Activated CD4-positive, alpha-beta T cell treated with anti-CD3 and anti-CD28 coated beads for 4 hours (primary cell): ENCODE measurements at places on chromosomes 6 and 20.
A peak's percentile ranks its signal among the peaks of the same experiment; 100 is the strongest.

- DNase-seq: no peak
These were observed 20.7 kb downstream of the SERPINB6 start for GRCh38 chr6:2950713-2951112.

GRCh38 chr6:157329829-157330228, 6.5 kb upstream of the TMEM242 start:
- DNase-seq: no peak

- DNase-seq: no peak
These were observed 20.5 kb downstream of the NPEPL1 start for GRCh38 chr20:58712806-58713731.

DNA sequence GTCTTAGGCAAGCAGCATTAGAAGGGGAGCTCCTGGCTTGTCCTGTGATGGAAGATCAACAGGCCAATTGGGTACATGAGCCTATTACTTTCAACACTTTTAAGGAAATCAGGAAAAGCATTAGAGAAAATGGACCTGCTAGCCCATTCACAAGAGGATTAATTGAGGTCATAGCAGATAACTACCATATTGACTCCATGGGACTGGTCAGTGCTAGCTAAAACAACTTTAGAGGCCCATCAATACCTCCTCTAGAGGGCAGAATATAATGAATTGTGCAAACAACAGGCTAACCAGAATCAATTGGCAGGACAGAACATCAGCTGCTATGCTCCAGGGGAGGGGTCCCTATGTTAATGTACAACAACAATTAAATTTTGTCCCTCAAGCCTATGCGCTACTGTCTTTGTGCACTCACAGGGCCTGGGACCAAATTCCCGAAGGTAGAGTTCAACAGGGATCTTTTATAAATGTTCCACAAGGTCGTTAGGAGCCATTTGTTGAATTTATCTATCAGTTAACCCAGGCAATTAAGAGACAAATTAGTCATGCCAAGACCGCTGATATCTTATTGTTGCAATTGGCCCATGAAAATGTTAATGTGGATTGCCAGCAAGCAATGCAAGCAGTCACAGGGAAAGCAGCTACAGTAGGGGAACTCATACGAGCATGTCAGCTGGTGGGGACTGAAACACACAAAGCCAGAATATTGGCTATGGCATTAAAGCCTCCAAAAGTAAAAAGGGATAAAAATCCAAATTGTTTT, 106.6 kb upstream of the BTN3A2 start:
- DNase-seq: no peak

- no peak for DNase-seq
These were observed 409.1 kb upstream of the AGPAT4 start for GRCh38 chr6:161682982-161683381.

GRCh38 chr6:135215160-135215559, 34.1 kb downstream of the MYB start:
- DNase-seq: no peak

GRCh38 chr6:30990422-30991086, 7.0 kb downstream of the MUC21 start:
- peak; percentile 17 for DNase-seq

GRCh38 chr20:53934421-53935343, 135.7 kb downstream of the BCAS1 start:
- DNase-seq: no peak

DNA sequence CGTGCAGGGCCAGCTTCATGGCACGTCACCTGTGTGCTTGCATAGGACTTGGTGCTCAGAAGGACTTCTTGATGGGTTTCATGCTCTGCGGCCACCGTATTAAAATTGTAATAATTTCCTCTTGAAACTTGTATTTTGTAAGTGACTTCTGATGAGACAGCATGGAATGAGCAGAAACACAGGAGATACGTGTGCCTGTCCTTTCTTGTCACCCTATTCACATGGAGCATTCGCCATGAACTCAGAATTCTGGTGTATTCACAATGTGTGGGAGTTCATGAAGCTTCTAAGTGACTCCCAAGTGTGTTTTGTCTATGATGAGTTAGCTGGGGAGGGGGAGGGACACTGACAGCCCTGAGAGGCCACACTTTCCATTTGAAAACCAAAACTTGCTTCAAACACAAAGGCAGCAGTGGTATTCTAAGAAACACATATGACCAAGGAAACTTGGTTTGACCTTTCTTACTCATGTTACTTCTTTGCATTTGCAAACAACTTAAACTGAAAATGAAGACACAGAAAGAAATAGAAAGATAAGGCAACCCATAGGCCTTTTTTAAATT, 92.1 kb upstream of the NEDD9 start:
- DNase-seq: peak; percentile 49

DNA sequence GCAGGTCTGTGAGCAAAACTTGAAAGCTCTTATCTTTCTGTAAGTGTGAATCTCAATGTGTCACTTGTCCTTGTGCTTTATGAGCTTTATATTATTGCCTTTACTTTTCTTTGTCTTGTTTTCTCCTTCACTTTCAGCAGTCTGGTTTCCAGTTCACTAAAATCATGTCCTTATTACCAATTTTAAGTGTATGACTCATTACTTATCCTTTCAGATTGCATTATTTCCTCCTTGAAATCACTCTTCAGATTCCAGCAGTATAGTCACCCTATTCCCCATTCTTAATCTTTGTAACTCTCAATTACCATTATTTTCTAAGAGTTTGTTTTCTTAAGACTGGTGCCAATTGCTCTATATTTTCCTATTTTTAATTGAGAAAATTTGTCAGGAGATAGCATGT, 117.4 kb upstream of the GRIK2 start:
- no peak for DNase-seq

GRCh38 chr20:51767867-51768758, at the start of gene ATP9A:
Gene ATP9A (minus strand): TSS chr20:51768390. CDS start chr20:51768369, 21 bp downstream.
- DNase-seq: no peak

DNA sequence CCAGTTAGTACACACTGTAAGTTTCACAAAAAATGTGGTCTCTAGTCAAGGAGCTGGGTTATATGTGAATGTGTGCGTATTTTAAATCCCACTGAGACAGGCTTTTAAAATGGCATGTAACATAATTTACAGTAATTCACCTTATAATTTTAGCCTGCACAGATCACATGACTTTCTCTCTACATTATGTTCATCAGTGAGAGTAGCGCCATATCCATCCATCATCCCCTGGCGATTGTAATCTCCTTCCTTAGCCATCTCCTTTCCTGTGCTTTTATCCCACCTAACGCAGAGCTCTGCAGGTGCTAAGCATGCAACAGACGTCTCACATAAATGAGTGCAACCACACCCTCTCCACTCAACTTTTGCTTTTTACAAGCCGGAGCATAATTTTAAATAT, 210.8 kb downstream of the TBC1D7 start:
- no peak for DNase-seq

DNA sequence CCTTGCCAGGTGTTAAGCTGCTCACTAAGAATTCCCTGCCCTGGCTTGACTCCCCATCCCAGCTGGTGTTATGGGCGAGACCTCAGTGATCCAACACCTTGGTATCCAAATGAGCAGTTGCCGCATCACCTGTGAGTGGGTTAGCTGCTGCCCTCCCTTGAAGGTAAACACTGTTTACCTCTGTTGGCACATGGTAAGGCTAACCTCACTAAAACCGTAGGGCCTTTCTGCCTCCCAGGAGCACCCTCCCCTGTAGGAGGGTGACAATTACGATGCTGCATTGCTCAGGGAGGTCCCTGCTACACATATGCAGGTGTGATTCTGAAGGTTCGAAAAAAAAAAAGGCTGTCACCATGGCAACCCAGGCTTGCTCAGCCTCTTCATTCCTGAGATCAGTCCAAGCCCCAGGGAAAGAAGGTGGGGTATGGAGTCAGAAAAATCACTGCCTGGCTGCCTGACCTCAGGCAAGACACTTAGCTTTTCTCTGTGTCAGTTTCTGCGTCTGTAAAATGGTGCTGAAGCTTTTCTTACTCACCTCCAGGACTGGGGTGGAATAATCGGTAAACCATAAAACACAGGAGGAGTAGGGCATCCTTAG, 19.5 kb downstream of the PNPLA1 start:
- DNase-seq: no peak

GRCh38 chr6:36777801-36778200, 61.4 kb downstream of the CPNE5 start:
- DNase-seq: no peak

DNA sequence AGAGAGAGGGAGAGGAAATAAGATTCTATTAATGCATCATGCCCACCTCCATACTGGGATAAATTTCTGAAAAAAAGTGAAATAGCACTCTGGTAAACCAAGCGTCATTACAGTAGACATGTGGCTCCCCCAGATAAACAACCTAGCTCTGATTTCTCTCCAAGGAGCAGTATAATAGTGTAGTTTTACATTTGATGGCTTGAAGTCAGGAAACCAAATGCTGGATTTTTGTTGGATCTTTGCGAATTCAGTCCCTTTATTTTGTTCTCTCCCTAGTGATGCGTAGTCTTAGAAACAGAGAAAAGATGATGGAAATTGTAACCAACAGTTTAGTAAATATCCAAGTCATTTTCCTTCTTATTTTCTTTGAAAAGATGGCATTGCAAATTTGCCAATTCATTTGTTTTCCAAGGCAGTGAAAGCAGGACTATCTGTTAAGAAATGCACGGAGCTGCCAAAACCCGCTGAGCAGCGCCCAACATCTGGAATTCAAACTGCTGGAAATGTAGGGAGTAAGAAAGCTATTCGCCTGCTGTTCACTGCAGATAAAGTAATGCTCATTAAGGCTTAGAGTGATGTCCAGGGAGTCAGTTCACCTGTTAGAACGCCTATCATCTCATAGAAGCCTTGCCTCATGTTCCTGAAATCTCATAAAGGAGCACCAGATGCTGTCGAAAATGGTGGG, 85.7 kb upstream of the DOK5 start:
- no peak for DNase-seq

DNA sequence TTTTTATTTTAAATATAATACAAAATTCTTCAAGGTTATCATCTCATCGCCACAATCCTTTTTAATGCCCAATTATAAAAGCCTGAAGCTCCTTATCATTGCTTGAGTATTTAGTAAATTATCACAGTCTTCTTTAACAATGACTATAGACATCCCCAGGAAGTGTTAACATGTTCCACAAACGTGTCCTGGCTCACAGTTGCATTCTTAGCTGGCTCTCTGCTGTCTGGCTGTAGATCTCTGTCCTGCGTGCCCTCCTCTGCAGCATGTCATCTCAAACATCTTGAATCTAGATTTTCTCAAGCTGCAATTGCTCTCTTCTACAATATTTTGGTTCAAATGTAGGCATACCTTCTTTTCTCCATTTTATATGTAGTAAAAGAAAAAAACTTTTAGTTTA, 885.2 kb downstream of the EPHA7 start:
- DNase-seq: no peak

DNA sequence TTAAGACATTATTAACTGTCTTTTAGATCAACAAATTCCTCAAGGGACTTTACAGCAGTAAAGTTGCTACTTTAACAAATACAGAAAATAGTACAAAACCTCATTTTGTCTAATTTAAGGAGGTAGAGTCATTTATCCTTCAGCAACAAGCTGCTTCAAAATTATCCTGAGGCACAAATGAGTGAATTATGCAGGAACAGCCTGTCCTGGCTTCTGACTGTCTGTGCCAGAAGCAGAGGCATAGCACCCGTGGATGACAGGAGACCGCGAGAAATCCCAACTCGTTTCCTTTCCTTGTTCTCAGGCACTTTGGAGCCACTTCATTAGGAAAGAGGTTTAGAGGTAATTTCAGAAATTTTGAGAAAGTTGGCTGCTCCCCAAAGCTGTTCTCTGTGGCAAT, 549.2 kb upstream of the BTBD3 start:
- DNase-seq: no peak

DNA sequence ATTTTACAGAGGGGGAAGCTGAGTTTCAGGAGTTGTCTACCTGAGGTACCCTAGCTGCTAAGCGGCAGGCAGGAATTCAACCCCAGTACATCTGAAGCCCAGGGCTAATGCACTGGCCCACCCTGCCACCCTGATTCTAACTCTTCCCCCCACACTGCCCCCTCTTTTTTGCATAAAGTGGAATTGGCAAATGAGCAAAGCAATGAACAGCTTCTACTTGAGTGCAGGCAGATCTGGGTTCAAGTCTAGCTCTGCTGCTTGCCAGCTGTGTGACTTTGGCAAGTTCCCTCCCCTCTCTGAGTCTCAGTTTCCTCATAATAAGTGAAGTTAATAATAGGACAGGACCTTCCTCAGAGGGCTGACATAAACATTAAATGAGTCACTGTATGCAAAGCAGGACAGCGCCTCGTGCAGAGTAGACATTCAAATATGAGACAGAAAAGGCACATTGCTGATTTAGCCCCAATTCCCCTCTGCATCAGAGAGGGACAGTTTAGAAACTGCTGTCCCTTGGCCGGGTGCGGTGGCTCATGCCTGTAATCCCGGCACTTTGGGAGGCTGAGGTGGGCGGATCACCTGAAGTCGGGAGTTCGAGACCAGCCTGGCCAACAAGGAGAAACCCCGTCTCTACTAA, 4.7 kb downstream of the ADA start:
- DNase-seq: no peak

GRCh38 chr20:56426926-56427325, 14.9 kb downstream of the CASS4 start:
- DNase-seq: no peak

GRCh38 chr6:152380993-152381898, 255.9 kb downstream of the SYNE1 start:
- DNase-seq: no peak

DNA sequence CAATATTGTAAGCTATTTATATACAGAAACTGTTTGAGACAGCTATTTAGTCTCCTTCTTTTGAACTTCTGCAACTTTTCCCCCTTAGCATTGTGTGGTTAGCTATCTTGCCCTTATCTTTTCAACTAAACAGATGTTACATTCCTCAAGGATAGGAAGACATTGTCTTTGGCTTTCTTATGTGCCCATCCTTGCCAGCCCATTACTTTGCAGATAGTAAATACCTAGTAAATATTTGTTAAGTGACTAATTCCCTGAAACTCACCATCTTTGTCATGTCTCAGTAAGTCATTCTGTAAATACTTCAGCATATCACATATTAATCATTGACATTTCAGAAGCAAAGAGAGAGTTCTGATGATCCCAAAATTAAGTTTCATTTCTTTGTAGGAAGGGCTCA, 69.1 kb upstream of the FLRT3 start:
- DNase-seq: no peak
